ENCODE measurements at places on chromosomes 5 and 9.

- no peak for DNase-seq
Measured at GRCh38 chr5:173042763-173043107, 13.4 kb upstream of the CREBRF start.

DNA sequence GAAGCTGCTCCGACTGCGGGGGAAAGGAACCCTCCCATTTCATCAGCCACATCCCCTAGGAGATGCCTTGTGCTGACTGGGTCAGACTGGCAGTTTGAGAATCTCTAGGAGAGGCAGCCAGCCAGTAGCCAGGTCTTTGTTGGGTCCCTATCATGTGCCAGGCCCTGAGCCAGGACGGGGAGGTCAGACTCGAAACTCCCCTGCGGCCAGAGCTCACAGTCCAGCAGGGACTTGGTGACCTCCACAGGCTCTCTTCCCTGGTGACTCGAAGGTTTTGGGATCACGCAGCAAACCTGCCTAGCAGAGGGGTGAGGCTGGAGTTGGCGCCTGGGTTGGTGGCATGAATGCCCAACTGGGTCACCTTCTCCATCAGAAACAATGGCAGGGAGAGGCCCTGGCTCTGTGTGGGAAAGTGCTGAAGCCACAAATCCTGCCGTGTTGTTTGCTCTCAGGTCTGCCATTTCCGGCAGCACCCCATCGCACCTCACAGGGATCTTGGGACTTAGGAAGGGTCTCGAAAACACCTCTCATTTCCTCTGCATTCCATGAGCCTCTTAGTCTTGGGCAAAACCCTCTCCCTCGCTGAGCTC, 14.4 kb upstream of the ORM1 start:
- no peak for DNase-seq

GRCh38 chr5:19044311-19044710, 943.7 kb downstream of the CDH18 start:
- DNase-seq, result no peak

DNA sequence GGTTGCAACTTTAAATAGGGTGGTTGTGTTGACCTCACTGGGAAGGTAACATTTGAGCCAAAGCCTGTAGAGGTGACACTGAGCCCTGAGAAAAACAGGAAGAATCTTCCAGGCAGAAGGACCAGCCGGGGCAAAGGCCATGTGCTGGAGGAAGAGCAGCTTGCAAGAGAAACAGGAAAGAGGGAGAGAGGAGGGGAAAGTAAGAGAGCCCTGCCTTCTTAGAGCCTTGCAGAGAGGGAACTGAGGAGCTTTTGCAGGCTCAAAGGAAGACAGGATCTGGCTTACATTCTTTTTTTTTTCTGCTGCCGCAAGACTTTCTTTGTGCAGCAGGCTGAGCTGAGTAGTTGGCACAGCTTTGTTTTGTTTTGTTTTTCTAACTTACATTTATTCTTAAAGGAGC, 17.4 kb downstream of the C9orf153 start:
- no peak for DNase-seq

GRCh38 chr5:139157556-139157955, 40.6 kb downstream of the SIL1 start:
- DNase-seq, result no peak

- DNase-seq, result no peak
Measured at GRCh38 chr5:154541553-154541952, 63.5 kb upstream of the HAND1 start.
